ENCODE measurements at places on chromosomes 3 and 15.

- no peak for DNase-seq
These were observed 95.0 kb downstream of the ANP32A start for GRCh38 chr15:68725736-68726135.

- DNase-seq, result no peak
These were observed 31.2 kb downstream of the SEC61A1 start for GRCh38 chr3:128083396-128083795.

GRCh38 chr15:62756326-62756994 lies 286.1 kb upstream of the TPM1 start:
- DNase-seq, result no peak

DNA sequence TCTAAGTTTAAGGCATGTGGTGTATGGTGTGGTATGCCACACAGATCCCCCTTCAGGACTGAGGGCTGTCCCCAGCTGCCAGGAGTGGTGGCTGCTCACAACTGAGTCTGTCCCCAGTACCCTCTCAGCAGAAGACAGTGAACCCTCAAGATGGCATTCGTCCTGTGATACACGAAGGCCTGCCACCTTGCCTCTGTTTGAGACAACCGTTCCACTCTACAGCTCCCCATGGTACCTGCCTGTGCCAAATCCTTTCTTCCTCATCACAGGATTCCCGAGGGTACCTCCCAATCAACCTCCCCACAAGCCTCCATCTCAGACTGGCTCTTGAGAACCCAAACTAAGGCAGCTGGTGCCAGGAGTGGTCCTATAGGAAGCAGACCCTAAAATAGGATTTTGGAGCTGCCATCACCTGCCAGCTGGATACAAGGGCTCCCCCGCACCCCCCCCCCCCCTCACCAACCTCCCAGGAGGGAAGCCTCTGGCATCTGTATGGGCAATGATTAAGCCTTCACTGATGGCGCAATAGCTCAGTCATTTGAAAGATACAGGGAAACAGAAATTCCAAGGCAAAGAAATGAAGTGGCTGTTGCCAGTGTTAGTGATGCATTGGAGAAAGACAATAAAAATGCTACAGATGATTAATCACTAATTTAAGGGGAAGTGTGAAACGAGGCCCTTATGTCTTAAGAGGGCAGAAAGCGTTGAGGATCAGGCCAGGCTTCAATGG lies 230.0 kb upstream of the LYSMD4 start:
- DNase-seq, result no peak

- DNase-seq, result peak; percentile 70
These were observed 28.3 kb downstream of the GOLGA6A start for GRCh38 chr15:74053941-74054529.

DNA sequence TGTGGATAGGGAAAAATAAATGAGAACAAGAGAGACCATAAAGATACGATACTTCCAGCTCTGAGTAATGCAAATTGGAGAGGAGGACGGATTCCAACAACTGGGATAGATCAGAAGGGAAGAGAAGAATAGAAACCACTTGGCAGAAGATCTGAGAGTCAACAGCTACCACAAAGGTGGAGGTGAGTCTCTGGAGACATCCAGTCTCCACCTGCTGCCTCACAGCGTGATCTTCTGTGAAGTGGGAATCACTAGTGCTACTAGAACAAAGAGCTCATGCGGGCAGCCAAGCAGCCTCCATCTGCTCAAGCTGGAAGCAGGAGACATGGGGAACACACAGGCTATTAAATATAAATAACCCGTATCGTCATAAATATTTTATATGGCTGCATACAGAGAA lies 558.5 kb upstream of the CFAP20DC start:
- DNase-seq, result no peak

DNA sequence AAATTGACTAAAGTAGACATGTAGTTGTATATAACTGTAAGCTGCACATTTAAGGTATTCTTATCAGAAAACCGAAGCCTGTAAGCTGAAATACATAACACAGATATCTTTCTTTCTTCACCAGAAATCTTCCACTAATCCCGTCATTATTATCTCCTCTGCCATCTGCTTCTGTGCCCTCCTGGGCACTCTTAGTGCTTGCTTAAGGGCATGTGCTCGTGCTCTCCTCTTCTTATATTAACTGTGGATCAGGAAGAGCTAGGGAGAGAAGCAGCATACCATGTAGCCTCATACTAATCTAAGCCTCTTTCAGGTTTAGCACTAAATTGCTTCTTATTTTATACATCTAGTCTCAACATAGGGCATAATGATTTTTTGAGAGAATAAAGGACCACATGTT lies 60.8 kb downstream of the RIOX2 start:
- DNase-seq, result no peak

GRCh38 chr3:13650210-13651056 lies 101.5 kb downstream of the FBLN2 start:
- DNase-seq, result peak; percentile 79

DNA sequence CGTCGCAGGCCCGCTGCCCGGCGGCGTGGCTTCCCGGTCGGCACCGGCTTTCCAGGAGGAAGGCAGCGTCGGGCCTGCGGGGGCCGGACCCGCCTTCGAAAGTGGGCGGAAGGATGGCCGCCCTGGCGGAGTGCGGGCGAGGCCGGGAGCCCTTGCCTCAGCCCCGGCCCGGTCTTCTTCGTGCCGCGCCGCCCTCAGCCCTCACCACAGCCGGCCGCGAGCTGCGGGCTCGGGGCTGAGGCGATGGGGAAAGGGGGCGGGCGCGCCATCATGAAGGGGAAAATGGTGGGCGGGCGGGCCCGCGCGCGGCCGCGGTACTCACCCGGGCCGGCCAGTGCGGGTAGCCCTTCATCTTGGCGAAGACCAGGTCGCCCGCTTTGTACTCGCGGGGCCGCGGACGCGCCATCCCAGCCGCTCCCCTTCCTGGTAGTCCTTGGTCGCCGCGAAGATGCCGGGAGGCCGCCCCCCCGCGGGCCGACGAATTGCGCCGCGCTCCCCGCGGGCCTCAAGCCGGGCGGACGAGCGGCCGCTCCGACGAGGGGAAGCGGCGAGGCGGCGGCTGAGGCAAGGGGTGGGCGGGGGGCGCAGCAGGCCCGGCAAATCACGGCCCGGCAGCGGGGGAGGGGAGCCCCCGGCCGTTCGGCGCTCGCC lies 489 bp downstream of the HDGFL3 start:
- DNase-seq, result peak; percentile 5

DNA sequence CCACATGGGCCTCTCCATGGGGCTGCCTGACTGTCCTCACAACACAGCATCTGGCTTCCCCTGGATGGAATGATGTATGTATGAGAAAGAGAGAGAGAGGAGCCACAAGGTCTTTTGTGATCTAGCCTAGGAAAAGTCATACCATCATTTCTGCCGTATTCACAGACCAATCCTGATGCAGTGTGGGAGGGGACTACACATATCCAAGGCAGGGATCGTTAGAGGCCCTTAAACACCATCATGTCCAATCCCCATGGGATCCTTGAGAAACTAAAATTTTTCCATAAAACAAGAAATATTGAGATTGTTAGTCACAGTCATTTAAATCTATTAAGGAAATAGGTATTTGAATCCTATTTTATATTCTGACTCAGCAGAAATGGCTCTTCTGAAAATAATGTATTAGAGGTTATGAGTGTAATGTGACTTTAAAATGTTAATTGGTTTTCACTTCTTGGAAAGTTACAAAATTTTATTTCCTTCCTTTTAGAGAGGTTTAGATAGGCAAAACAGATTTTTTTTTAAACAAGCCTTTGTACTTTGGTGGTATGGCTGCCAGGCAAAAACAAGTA lies 65.1 kb upstream of the TSC22D2 start:
- DNase-seq, result no peak

GRCh38 chr3:110193074-110193473 lies 855.7 kb upstream of the DPPA4 start:
- no peak for DNase-seq

DNA sequence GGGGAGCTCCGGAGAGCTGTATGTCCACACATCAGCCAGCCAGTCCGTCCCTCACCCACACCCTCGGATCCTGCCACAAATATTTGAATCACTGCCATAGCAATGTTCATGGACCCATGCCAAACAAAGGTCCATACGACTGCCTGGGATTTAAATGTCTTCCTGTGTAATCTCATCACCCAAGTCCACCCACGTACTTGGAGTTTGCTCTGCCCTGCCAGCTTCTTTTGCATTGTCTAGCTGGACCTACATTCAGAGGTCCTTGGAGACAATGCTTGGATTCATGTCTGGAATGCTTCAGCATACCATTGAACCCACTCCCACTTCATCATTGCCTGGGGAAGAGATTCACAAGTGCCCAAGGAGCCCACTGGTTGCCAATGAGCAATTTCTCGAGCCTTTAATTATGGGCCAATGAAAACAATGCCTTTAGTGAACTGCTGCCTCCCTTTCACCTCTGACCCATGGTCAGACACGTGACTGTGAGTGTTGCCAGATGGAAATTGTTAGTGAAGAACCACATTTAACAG lies 90.4 kb upstream of the PHLDB2 start:
- DNase-seq, result no peak

GRCh38 chr3:141306922-141307321 lies 61.4 kb upstream of the ZBTB38 start:
- peak; percentile 72 for DNase-seq

DNA sequence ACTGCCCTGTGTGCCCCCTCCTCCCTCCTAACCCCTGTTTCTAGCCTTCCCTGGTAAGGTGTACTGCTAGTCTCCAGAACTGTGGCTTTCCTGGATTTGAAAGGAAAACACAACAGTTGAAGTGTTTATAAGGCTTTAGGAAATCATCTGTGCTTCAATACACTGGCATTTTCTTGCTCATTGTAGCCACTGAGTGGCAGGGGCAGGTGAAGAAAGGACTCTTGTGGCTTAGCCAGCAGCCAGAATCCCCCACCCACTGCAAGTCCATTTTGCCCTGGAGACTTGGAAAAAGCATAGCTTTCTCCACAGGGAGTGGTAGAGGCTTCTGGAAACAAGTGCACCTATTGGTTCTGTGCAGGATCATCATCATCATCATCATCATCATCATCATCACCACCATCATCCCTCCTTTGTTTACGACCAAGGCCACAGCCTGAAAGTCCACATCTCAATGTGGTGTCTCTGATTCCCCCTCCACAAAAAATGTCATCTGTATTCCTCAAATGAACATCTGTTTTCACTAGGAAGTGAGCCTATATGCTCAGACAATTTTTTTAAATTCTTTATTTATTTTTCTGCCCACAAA lies 33.4 kb downstream of the AQP9 start:
- DNase-seq, result no peak

DNA sequence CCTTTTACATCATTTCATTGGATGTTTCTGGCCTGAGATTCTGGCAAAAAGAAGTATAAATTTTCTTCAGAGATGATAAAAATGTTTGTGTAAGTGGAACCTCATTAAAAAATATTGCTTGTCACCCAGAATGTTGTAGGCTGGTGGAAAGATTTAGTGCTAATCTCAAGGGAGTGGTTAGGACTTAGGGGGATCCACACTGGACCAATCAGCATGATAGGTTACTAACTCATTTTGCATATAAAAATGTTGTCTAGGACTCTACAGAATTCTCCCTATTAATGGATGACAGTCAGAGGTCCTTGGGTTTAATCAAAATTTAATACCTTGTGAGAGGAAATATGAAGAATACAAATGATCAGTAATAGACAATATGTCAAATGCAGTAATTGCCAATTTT lies 108.6 kb upstream of the TNIK start:
- DNase-seq, result no peak

- DNase-seq, result no peak
These were observed 258.2 kb downstream of the EDEM1 start for GRCh38 chr3:5445676-5446201.

GRCh38 chr15:71658827-71659729 lies 151.3 kb upstream of the NR2E3 start:
- DNase-seq, result no peak

Measured in CD4-positive, alpha-beta T cell treated with Interleukin-21 for 1 hour (primary cell).